ENCODE measurements at places on chromosomes 13 and 19.
A peak's percentile ranks its signal among the peaks of the same experiment; 100 is the strongest.

DNA sequence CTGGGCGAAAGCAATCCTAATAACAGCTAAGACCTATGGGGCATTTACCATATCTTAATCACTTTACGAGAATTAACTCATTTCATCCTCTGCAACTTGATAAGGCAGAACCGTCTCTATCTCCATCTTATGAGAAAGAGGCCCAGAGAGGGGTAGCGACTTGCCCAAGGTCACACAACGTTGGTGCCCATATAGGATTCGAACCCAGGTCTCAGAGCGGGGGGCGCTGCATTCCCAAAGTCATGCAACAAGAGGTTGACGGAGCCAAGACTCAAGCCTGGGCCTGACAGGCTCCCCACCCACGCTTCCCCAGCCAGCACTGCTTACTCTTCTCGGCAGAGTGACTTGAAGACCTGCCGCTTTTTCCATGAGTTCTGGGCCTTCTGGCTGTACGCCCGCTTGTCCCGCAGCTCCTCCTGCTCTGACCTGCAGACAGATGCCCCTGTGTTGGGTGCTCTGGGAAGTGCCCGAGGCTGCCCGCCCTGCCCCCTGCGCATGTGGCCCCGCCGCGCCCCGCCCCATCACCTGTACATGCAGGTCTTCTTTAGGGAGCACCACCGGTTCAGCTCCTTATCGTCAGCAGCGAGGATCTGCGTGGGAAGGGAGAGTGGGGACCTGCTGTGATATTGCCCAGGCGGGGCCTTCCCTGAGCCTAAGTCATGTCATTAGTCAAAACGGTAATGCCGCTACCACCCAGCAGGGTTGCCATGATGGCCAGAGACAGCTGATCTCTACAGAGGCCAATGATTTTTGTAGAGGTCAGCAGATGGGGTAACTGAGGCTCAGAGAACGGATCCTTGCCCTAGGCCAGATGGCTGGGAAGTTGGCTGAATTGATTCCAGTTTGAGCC is 10.8 kb downstream of the KRI1 start:
- DNase-seq: no peak

DNA sequence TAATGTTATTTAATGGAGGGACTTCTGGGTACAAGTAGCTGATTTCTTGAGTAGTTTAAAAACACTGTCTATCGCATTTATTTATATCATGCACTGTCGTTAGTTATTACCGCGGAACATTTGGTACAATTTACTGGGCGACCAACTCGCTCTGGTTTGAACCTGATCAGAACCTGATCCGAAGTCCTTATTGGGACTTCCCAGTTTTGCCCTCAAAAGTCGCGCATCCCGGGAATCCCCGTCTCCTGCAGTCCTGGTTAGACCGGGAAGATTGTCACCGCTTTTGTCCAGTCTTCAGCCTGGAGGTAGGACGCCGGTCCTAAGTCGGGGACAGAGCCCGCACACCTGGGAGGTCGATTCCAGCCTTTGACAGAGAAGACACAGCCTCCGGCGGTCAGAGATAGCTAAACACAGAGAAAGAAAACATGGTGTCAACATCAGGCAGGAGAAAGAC is 694 bp downstream of the CLN5 start:
- peak; percentile 40 for DNase-seq

GRCh38 chr13:42075517-42075916 is 27.1 kb downstream of the DGKH start:
- peak; percentile 45 for DNase-seq

- DNase-seq: no peak
These were observed 777.4 kb upstream of the PCDH9 start for GRCh38 chr13:68007576-68007975.

- DNase-seq: peak; percentile 48
These were observed 280.8 kb downstream of the ABCC4 start for GRCh38 chr13:95020298-95020987.

- DNase-seq: no peak
These were observed 60.9 kb downstream of the RYR1 start for GRCh38 chr19:38494379-38494778.

DNA sequence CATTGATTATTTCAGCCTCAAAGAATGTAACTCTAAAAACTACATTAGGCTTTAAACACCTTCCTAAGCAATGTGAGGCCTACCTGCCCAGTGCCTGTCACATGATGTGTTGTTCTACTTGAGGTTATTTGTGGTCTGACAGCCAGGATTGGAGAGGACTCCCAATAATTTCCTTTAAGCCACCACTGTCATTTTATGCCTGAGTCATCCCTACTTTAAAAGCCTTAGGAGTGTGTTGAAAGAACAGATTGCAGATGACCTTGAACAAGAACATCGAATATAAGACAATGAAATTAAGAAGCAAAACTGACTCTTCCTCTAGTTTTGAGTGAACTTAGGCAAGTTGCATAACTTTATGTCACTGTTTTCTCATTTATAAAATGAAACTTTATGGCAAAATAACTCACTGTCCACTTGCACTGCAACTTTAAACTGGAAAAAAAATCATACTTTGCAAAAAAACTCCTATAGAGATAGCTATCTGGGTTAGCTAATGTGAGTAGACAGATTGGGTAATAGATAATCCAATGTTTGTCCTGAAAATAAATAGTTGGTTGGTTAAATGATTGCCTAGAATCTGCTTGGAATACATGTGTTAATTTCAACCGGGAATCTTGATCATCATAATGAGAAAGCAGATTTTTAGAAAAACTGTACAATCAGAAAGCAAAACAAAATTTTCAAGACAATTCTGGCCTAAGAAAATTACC is 361.2 kb downstream of the SUCLA2 start:
- no peak for DNase-seq

DNA sequence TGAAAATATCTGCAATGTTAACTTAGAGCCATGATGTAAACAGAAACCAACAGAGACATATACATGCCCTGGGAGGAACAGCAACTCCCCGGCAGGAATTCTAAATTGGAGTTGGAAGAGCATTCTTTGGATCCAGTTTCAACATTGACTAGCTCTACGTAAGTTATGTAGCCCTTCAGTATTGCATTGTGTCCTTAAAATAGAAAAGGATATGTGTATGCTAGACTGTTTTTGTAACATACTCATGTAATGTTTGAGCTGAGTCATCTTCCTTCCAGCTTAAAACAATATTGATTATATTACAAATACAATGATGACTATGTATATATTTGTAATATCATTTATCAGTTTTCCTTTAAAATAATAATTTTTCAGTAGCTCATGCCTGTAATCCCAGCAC is 1422.2 kb upstream of the PCDH20 start:
- DNase-seq: no peak

- DNase-seq: no peak
These were observed 602.9 kb downstream of the OLFM4 start for GRCh38 chr13:53631511-53631910.

GRCh38 chr13:27151798-27152599 is 19.6 kb downstream of the USP12 start:
- DNase-seq: peak; percentile 21

DNA sequence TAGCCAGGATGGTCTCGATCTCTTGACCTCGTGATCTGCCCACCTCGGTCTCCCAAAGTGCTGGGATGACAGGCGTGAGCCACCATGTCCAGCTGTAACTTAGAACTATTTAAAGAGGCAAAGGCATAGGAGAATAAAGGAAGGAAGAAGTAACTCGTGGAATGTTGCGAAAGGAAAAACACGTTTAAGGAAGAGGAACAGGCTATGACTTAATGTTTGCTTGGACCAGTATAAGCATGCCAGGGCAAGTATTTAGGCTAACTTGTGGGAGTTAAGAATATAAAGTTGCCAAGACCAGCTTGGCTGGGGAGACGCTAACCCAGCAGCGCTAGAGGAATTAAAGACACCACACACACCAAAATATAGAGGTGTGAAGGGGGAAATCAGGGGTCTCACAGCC is 33.5 kb downstream of the ZNF844 start:
- DNase-seq: no peak

- no peak for DNase-seq
These were observed 10.4 kb downstream of the PNMA8A start for GRCh38 chr19:46460981-46461380.

DNA sequence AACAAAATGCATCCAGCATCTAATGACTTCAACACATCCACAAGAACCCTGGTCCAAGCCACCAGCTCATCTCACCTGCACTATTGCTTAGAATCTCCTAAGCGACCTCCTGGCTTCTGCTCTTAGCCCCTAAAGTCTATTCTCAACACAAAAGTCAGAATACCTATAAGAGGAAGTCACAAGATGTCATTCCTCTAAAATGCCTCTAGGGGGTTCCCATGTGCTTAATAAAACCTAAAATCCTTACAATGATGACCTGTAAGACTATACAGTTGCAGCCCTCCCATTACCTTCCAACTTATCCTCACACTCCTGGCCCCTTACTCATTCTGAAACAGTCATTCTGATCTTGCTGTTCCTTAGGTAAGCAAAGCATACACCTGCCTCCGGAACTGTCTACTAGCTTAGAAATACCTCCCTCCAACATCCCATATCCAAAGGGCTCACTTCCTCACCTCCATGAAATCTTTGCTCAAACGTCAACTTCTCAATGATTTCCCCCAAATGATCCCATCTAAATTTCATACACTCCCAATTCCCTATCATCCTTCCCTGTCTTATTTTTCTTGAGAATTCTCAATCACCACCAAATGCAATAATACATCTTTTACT is 10.0 kb downstream of the ATP7B start:
- peak; percentile 61 for DNase-seq

GRCh38 chr13:112690283-112690929 is 568 bp downstream of the ATP11A start:
- no peak for DNase-seq

DNA sequence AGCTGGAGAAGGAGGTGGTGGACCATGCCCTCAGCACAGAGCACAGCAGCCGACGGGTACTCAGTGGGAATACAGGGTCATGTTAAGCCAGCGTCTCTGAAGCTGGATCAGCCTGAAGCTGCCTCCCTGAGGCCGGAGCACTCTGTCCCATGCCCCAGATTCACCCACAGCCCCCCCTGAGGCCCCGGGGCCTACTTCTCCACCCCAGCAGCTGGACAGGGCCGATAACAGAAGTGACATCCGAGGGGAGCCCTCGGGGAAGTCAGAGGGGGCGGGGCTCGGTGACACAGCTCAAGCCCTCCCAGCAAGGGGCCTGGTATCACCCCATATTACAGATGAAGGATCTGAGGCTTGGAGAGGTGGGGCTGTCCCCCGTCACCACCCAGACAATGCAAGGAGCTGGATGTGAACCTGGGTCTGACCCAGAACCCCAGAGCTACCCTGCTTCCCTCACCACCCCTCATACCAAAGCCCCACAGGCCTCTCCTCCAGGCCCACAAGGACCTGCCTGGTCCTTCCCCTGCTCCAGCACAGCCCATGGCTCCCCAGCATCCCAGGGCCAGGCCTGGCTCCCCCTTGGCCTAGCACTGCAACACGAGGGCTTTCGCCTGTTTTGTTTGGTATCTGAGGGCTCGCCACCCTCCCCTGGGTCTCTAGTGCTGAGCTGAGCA is 5.7 kb downstream of the R3HDM4 start:
- no peak for DNase-seq

GRCh38 chr13:20000062-20000552 is 41.6 kb downstream of the ZMYM2 start:
- no peak for DNase-seq

DNA sequence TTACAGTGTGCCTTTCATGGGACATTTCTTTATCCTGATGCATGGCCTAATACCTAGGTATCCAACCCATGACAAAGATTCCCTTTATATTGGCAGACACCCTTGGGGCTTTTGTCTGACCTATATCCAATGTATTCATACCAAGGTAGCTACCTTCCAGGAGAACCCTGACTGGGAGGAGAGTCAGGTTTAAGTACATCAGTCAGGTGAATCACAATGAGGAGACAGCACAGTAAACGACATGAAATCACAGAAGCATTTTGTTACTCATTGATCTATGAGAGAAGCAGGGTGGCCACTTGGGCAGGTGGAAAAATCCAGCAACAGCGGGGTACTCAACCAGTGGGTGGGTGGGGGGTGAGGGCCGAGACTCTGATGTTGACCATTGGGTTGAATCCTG is 527.4 kb upstream of the ATXN8OS start:
- DNase-seq: peak; percentile 47

DNA sequence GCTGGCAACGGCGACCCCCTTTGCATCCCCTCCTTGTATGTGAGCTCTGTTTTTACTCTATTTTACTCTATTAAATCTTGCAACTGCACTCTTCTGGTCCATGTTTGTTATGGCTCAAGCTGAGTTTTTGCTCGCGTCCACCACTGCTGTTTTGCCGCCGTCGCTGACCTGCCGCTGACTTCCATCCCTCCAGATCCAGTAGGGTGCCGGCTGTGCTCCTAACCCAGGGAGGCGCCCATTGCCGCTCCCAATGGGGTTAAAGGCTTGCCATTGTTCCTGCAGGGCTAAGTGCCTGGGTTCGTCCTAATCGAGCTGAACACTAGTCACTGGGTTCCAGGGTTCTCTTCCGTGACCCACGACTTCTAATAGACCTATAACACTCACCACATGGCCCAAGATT is 2704.4 kb downstream of the PCDH9 start:
- no peak for DNase-seq

GRCh38 chr13:30429721-30430694 is 7.7 kb downstream of the UBE2L5 start:
- peak; percentile 96 for DNase-seq

GRCh38 chr13:70188567-70188966 is 80.3 kb upstream of the KLHL1 start:
- peak; percentile 93 for DNase-seq

- DNase-seq: no peak
These were observed 14.4 kb upstream of the DPP9 start for GRCh38 chr19:4737955-4738600.

GRCh38 chr19:32104153-32104849 is 241.1 kb upstream of the ZNF507 start:
- DNase-seq: peak; percentile 22

GRCh38 chr13:57970404-57970803 is 338.9 kb downstream of the PCDH17 start:
- no peak for DNase-seq

GRCh38 chr13:111186305-111186935 is 71.3 kb downstream of the ARHGEF7 start:
- DNase-seq: no peak

GRCh38 chr13:106883976-106884375 is 316.0 kb upstream of the ARGLU1 start:
- DNase-seq: no peak

DNA sequence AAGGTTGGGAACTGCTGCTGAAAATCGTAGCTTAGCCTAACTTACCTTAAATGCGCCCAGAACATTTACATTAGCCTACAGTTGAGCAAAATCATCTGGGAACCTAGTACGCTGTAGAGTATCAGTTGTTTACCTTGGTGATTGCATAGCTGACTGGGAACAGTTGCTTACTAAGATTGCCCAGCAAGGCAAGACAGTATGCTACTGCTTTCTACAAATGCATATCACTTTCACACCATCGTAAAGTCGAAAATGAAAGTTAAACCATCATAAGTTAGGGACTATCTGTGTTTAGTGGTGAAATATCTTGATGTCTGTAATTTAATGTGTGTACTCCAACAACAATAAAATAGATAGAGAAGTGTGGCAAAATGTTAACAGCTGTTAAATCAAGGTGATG is 1670.6 kb upstream of the PCDH20 start:
- no peak for DNase-seq
